Bronchial epithelial cell (primary cell): ENCODE measurements at places on chromosomes 2 and 18. TPM values are rescaled to one million over a fixed set of nuclear protein-coding genes. Genes with fewer than 3 reads are reported as not detected.

DNA sequence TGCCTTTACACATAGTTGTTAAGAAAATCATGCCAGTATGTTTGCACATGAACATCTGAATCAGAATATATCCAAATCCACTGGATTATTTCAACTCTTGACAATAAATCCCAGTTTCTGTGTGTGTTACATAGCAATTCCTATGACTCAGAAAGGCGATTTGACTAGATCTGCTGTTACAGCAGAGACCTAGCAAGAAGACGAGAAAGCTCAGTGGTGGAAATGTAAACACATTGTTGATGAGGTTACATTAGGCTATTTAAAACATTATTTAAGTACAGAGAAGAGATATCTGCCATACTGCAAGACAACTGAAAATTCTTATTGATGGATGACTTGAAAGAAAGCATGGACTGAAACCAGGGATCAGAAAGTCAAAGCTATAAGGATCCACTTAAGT lies 73.0 kb upstream of the SMIM21 start:
- DNase-seq: no peak

DNA sequence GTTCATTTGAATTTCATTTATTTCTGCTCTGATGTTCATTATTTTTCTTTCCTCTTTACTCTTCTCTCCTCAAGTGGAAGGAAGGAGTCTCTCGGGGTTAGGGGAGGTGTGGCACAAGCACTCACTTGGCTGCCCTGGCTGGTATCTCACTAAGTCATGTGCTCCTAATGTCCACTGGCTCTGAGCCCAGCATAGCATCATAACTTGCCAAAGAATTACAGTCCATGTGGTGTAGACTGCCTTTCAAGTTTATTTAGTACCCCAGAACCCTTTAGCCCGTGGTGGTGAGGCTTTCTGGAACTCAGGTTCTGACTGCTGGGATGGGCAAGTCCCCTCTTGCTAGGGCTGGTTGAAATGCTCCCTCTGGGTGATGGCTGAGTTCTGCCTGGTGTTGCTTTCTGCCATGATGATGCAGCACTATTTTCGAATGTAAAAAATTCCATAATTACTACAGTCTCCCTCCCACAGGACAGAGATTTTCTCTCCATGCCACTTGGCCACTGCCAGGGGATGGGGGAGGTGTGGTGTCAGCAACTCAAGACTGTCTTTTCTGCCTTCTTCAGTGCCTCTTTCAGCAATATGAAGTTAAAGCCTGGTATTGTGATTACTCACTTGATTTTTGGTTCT lies 22.2 kb downstream of the SPAG16 start:
- DNase-seq: peak; percentile 37

DNA sequence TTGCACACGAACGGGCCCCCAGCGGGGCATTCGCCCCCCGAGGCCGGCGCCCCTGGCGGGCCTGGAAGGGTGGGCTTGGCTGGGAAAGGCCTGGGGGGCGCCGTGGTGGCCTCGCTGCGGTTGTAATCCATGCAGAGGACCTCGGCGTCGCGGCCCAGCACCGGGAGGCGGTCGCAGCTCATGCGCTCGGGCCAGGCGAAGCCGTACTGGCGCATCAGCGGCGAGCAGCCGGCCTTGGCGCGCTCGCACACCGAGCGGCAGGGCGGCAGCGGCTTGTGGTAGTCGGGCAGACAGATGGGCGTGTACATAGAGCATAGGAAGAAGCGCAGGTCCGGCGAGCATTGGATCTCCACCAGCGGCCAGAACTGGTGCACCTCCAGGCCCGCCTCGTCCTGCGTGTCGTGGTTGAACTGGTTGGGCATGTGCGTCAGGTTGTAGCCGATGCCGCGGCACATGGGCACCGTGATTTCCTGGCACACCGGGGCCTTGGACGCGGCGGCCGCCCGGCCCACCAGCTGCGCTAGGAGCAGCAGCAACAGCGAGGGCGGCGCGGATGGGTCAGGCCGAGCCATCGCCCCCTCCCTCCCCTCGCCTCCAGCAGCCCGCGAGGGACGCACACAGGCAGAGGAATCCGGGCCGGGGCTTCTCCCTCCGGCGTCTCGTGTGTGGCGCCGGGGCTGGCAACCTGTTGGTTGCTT lies 1.4 kb downstream of the FZD5 start:
- DNase-seq: no peak

- no peak for DNase-seq
Observed at GRCh38 chr18:51171223-51171622, 26.3 kb downstream of the MEX3C start.

DNA sequence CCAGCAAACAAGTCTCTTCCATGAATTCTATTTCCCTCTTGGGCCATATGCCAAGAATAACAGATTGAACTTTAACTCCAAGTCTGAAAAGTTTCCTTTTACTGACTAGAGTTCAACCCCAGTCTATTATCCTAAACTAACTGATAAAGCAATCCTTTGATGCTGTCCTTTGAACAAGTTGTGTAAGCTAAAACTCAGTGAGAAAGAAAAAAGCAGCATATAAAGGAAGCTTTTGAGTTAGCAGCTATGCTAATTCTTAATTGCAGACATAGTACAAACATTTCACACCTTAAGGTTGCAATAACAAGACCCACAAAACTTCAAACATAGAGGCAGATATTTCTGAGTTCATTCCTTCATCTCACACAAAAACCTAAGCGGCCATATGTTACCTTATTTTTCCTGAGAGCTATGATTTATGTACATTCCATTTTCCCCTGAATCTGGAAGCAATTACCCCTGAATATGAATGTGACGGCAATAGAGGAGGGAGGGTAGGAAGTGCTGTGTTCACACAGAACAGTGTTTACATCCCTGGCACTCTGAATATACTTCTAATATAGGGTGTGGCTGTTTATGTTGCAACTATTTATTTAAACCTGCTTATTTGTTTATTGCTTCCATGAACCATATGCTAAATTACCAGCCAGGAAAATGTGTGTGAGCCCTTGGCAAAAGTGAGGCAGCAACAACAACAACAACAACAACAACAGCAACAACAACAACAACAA lies 180.6 kb downstream of the IRS1 start:
- peak; percentile 47 for DNase-seq

Gene FMNL2
- 15.1 and 24.7 TPM in 2 replicates for total RNA-seq

DNA sequence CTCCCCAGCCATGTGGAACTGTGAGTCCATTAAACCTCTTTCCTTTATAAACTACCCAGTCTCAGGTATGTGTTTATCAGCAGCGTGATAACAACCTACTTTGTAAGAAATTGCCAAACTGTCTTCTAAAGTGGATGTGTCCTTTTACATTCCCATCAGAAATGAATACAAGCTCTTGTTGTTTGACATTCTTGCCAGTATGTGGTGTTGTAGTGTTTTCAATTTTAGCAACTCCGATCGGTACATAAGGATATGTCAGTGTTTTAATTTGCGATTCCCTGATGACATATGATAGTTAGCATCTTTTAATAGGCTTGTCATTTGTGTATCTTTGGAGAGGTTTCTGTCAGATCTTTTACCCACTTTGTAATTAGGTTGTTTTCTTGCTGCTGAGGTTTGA lies 1156.3 kb upstream of the CRIM1 start:
- DNase-seq: no peak

Gene UBE2E3
- 26.4 and 27.4 TPM in 2 replicates for total RNA-seq
